Stimulated activated CD4-positive, alpha-beta T cell treated with anti-CD3 and anti-CD28 coated beads, Interleukin-4, amount 100 ng/mL, for 48 hours (primary cell): ENCODE measurements at places on chromosomes 2 and 18.

- DNase-seq, result no peak
These were observed 94.1 kb upstream of the ACAA2 start for GRCh38 chr18:49907346-49907929.

DNA sequence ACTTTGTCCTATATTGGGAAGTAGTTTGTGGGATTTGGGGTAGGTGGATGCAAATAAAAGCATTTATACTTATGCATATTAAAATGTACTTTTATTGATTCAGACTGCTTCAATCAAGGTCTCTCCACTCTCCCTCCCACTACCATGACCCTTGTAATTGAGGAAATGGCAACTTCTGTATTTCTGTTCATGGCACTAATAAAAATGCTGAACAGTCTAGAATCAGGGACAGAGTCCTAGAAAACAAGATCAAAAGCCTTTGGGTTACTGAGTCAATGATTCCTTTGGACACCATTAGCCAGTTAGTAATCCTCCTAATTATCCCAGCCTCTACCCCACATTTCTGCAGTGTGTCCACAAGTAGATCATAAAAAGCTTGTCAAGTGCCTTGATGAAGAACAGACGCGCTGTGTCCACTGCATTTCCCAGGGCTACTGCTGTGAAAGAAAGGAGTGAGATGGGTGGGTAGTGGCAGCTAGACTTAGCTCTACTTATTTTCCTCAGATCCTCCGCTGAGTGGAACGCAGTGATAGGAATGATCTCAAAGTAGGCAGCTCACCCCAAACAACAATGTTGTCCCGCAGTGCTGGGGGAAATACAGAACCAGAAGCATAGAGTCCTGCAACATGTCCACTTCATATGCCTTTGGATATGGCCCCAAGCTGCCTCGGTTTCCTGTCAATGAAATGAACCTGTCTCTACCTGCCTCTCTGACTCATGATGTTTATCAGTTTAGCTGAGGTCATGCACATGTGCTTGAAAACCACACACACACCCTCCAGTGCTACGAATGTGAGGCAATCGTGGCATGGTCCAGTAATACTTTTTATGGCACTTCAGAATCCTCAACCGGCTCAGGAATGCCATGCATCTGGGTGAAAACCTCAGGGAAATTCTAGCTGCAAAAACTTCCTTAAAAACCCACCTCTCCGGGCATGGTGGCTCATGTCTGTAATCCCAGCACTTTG is 115.5 kb downstream of the COL6A3 start:
- no peak for DNase-seq

DNA sequence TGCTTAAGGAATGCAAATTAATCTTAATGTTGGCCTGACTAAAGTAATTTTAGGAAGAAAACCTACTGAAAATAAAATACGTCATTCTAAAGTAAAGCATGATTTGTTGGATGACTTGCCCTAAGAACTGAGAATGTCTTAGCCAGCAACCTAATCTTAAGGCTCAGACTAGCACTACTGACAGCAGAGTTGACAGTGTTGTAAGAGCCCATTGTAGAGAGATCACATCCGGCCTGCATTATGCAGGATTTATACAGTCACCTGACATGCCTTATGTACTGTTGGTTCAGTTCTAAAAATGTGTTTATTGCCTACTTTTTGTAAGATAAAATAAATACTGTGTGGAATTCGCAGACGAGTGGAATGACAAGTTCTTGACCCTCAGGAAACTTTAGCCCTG is 82.3 kb downstream of the TMEM185B start:
- DNase-seq, result no peak

- DNase-seq, result no peak
These were observed 59.8 kb downstream of the NOL10 start for GRCh38 chr2:10629819-10630532.

- DNase-seq, result no peak
These were observed 15.2 kb upstream of the REV1 start for GRCh38 chr2:99504844-99505584.

- DNase-seq, result no peak
These were observed 265.4 kb downstream of the AFF3 start for GRCh38 chr2:99876956-99877355.

DNA sequence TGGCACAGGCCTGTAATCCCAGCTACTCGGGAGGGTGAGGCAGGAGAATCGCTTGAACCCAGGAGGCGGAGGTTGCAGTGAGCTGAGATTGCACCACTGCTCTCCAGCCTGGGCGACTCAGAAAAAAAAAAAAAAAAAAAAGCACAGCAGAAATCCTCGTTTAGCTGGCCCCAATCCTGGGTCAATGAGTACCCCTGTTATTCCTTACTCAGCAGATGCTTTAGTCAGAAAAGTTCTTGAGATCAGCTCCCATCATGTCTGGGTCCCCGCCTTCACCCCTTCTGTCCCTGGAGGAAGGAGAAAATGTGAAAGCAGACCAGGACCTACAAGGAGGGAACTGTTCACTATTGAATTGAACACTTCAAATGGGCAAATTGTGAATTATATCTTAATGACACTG is 16.4 kb upstream of the KCNG3 start:
- DNase-seq, result no peak

DNA sequence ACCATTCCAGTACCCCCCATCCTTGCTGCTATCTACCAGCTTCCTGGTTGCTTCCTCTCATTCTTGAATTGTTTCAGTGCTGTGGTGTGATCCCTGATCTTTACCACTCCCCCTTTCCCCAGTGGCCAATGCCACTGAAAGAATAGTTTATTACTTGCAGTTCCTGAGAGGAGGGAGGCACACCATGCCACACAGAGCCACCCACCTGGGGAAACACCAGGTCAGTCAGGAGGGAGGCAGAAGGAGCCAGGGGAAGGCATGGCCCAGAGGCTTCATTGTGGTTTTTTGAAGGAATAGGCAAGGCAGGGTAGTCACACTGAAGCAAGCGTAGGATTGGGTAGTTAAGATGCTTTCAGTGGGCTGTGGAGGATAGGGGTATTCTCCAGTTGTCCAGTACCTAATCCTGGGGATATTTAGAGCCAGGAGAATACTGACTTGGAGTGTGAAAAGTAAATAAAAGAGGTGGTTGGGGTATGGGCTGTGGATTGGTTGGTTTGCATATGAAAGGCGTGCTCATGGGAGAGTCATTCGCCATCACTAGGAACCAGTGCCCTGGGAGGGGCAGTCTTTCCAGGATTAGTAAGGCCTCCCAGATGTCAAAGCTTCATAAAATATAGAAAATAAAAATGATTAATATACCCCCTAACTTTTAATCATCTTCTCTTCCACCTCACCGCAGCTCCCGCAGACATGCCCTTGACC is 6.7 kb upstream of the TMEM177 start:
- no peak for DNase-seq

DNA sequence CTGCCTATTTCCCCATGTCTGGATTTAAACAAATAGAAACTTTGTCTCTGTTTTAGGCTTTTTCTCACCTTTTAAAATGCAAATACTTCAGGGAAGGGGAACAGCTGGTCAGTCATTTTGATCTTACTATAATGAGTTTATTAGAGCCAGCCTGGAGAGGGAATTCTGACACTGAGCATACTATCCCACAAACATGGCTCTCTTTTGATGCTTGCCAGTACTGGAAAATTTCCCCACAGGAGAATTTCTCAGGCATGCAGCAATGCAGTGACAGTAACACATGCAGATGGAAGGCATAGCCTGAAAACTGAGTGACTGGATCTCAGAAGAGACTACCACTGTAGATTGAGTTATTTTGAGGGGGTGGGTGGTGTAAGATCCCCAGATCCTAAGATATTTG is 974.3 kb upstream of the CELF4 start:
- DNase-seq, result no peak

GRCh38 chr2:98730053-98730706 is 752 bp downstream of the MGAT4A start:
- peak; percentile 30 for DNase-seq

- DNase-seq, result peak; percentile 25
These were observed at the start of gene TACR1 for GRCh38 chr2:75199428-75200011. Gene TACR1 (minus strand): TSS chr2:75199520. CDS start chr2:75198934, 586 bp downstream.

DNA sequence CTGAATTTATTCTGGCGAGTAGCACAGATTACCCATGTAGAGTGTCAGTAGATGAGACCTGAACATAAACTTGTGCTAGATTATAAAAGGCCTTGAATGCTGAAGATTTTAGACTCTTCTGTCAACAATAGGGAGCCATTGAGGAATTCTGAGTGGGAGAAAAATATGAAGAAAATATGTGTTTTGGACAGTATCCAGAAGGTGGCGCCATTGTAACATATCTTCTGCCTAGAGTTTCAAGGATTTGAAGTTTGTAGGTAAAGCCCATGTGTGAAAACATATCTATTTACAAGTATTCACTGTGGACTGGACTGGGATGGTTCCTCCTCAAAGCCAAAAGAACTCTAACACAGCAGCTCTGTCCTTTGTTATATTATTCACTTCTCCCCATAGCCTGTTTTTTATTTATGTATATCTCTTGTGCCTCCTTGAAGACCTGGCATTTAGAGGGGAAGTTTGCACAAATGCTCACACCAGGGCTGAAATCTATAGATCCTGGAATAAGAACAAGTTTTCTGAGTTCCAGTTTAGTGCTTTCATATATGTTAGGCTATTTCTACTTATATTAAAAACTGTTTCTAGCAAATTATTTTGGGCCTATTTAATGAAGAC is 124.9 kb downstream of the RDH14 start:
- DNase-seq, result no peak

DNA sequence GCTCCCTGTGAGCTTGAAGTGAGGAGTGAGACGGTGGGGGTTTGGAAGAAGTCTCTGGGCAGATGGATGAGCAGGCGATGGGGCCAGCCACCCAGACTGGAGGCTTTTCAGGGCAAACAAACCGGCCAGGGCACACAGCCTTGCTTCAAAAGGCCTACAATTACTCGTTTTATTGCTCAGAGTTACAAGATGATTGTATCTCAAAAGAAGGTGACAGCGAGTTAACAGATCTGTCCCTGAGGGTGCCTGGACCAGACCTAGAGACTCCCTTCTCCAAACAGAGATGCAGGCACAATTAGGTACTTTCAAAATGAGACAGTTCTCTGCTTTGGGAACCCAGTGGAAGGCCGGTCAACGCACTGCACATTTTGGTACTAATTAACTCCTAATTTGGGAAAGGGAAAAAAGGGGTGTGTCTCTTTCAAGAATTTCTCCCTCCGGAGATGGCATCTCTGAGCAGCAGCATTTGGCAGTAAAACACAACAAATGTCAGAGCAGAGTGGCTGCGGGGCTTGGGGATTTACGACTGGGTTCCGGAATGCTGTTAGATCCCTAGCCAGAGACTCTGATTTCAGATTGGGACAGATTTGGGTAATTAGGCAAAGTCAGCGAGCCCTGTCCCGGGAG is 226.7 kb downstream of the TTC32 start:
- DNase-seq, result no peak

DNA sequence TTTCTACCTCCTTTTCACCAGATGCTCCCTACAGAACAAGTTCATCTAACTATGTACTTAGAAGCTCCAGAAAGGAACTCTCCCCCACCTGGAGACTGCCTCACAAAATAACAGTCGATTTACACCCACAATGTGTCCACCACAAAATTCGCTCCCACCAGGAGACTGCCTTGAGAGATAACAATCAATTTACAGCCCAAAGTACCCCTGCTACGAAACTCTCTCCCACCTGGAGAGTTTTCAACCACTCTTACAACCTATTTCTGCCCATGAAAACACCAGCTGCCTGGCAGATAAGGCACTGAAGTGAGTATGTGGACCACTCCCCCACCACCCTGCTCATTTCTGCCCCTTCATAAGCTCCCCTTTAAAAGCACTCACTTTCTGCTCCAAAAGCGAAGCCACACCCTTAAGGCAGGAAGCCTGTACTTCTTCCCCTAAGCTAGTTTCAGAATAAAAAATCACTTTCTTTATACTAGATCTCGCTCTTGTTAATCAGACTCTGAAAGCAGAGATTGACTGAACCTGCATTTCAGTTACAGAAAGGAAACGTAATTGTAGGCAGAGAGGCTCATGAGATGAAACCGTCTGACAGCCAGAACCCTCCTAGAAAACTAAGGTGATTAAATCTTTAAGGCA is 94.4 kb upstream of the RBBP8 start:
- no peak for DNase-seq

- DNase-seq, result no peak
These were observed 399.7 kb downstream of the MTX2 start for GRCh38 chr2:176668912-176669311.

GRCh38 chr18:36012891-36013290 is 40.4 kb downstream of the RMP24 start:
- no peak for DNase-seq

- DNase-seq, result no peak
These were observed 27.4 kb downstream of the PPP1CB start for GRCh38 chr2:28779001-28779400.
